Activated naive CD4-positive, alpha-beta T cell treated with Interleukin-2 at 50 U/mL for 16 hours (primary cell): ENCODE measurements at places on chromosomes 7 and 10.

GRCh38 chr7:7251742-7252141 is 69.4 kb downstream of the C1GALT1 start:
- DNase-seq = no peak

DNA sequence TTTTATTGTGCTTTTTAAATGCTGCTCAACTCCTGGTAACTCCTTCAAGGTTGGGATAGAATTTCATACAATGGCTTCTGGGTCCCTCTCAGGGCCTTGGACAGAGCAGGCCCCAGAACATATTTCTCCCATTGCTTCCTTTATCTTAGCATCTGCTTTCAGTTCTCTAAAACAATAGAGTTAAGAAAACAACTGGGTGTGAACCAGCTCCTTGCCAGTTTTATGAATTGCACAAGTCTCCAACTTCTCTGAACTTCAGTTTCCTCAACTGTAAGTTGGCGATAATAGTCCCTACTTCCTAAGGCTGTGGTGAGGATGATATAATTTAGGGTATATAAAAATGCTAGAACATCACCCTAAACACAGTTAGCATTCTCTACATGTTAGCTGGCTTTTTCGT is 77.0 kb upstream of the INHBA start:
- DNase-seq = no peak

DNA sequence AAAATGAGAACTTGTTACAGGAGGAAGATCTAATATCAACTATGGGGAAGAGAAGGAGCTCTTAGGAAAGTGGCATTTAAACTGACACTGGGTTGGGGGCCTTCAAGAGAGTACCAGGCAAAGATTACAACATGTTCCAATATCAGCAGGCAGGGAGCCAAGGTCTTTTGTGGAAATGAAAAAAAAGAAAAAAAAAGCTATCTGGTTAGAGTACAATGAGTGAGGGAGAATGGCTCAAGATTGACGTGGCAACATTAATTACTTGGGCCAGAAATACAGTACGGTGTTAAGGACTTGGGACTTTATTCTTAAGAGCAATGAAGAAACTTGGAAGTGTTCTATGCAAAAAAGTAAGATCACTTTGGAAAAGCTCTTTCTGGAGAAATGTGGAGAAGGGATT is 132.3 kb upstream of the CDK1 start:
- DNase-seq = no peak

GRCh38 chr7:34761627-34762026 is 103.6 kb downstream of the NPSR1 start:
- DNase-seq = no peak

DNA sequence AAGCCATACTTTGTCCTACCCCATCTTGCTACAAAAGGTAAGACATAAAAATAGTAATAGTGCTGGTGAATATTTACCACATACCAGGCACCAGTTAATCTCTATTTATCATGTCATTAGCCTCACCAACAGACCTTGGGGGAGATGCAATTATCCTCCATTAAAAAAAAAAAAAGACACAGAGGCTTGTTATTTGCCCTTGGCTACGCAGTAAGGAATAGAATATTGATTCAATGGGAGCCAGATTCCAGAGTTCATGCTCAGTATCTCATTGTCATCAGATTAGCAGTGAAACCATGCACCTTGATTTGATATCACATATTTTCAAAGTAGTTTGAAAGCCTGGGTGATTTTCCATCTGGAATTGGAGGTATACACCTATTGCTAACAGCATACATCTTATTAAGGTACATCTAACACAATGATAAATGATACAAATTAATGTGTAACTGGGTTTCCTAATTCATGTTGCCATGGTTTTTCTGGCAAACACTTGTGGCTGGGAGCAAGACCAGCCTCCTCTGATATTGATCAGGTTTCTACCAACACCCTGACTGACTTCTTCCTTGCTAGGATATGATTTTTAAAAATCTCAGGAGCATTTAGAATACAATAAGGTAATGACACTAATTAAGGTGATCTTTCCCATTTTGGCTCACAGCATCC is 67.1 kb upstream of the PRR15 start:
- DNase-seq = no peak

DNA sequence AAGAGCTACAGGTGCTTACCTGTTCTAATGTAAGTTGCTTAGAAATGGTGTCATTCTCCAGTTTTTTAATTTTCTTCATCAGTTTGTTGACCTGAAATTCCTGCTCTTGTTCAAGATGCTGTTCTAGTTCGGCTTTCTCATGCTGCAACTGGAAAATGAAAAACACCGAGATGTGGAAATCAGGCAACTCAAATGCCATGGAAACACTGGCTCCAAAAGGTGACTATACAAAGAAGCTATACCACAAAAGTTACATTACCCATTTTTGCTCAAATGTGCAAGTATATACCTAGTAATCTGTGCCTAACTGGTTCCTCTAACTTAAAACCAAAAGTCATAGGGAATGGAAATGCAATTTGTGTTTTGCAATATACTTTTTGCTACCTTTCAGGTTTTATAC is 73.8 kb downstream of the CCDC6 start:
- no peak for DNase-seq

DNA sequence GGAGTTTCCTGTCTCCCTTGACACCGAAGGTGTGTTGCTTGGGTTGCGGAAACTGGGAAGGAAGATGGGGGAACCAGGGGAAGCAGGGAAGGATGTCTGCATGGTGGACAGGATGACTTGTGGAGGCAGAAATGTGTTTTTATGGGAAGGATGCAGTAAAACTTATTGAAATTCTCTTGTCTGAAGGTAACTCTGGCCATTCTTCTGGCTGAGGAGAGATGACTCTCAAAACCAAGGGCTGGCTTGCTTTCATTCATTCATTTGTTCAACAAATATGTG is 1.5 kb downstream of the UBTD1 start:
- DNase-seq = no peak
